ENCODE measurements at places on chromosomes 1 and 21.
A peak's percentile ranks its signal among the peaks of the same experiment; 100 is the strongest.

DNA sequence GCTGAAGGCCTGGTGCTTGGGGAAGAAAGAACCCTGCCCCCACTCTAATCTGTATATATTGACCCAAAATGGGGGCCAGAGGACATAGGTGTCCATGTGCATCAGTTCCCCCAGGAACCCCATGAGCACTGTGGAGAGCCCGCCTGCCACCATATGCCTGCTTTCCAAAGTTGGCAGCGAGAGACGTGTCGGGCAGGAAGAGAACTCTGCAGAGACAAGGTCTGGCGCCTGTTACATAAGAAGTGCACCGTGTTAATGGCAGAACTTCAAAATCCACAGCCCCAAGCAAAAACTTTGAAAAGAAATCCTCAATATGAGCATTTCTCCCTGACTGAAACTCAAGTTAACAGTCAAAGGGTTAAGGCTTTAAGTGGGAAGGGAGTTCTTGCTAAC lies 8.0 kb downstream of the CTNNBIP1 start:
- DNase-seq, result no peak

GRCh38 chr1:87169263-87169910 lies 159.3 kb upstream of the LMO4 start:
- DNase-seq, result no peak

DNA sequence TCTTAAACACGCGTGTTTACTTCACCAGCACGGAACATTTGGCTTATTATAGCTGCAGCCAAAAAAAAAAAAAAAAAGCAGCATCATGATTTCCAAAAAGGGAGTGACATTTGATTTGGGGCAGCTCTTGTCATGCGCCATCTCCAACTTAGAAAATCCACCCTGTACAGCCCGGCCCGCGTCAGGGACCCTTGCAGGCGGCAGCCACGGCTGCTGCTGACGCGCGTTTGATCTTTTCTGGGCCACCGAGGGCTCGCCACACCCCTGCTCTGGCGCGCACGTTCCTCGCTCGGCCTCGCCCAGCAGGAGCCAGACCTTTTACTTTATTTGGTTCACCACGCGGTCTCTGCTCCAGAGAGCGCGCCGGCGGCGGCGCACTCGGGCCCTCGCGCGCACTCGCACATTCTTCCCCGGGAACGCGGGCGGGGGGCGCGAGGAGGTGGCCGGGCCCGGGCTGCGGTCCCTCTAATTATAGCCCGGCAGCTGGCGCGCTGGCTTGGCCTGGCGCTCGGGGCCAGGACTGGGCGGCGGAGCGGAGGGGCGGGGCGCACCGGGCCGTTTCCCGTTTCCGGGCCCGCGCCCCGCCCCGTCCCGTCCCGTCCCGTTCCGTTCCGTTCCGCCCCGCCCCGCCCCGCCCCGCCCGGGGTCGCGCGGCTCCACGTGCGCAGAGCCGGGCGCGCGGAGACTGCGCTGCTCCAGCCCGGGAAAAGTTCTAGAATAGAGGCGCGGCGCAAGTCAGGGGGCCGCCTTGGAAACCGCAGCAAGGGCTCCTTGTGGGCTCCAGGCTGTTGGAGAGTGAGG lies 10.2 kb downstream of the IRF2BP2 start:
- peak; percentile 81 for DNase-seq

DNA sequence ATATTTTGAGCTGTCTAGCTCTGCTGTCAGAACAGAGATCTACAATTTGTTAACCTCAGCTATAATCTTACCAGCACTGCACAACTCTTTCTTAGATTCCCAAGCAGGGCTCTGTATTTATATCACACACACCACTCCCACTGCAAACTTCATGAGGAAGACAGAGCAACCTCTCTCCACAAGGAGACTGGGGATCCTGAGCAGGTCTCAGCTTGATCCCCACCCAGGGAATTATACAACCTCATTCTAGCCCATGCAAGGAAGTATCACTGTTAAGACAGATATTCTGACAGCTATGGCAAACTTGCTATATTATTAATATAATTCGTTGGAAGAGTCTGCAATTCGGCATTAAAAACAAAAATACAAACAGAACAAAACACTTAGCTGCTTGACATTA lies 40.4 kb downstream of the EGLN1 start:
- no peak for DNase-seq

DNA sequence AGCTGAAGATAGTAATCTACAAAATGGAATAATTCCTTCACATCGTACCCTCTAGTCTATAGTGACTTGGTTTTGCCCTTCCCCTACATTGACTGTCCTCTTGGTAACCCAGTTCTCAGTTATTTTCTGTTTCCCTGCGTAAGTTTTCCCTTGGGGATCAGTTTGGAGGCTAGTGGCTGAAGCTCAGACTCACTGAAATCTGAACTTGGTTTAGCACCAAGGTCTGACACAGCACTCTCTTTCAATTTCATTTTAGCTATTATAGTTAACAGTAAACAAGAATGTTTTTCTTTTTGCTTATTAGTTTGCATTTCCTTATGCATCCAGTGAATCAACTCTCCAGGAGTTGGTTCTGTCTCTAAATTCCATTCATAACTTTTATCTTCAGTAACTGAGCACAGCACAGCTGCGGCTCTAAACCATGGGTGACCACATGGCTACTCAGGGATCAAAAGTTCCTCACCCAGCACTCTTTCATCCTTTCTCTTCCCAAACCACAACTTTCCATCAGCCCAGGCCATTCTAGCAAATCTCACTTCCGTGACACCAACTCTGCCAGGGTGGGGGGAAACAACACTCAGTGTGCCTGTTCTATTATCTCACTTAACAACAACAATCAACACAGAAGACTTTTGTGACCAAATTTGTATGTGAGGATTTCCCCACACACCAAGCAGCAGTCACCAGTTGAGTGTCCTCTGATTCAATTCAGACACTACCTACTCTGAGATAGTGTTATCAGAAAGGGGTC lies 17.6 kb upstream of the IFI6 start:
- no peak for DNase-seq

GRCh38 chr1:246959944-246960693 lies 28.4 kb upstream of the AHCTF1 start:
- no peak for DNase-seq

DNA sequence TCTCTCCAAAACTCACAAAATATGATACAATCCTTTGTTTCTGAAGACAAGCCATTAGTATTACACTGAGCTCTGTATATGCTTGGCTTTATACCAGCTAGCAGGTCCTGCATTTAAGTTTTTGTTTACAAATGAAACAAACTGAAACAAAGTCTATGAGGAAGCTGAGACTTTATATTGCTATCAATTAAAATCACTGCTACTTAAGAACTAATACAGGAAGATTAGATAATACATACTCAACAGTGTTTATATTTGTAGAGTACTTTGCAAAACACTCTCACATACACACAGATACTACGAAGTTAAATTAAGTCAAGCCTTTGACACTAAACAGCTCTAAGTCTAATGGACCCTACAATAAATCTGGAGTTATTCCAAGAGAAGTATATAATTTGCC lies 247.4 kb downstream of the CRB1 start:
- no peak for DNase-seq

DNA sequence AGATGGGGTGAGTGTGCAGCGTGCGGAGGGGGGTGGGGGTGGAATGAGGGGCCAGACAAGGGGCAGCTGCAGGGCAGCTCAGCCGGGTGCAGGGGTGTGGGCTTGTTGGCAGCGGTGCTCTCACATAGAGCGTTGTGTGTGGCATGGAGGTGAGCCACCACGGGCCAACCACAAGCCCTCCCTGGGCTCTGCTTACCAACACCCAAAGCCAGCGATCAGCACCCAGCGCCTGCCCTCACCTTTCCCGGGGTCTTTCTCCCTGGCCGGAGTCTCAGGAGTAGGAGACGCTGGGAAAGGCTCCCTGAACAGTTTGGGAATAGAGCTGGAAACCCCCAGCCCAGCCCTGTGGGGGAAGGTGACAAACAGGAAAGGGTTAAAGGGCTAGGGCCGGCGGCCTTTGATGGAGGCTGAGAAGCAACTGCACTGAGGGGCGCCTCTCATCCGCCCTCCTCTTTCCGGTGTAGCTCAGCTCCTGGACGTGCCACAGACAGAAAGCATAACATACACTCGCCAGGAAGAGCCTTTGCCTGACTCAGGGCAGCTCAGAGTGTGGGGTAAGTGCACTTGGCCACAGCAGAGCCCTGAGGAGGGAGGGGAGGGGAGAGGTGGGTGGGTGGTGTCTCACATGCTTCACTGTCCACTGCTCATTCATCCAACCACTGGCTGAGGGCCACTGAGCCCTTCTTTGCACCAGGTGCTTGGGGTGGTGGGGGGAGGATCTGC lies 577 bp downstream of the IKBKE start:
- peak; percentile 84 for DNase-seq

GRCh38 chr1:22041505-22041904 lies 11.0 kb upstream of the CDC42 start:
- no peak for DNase-seq

GRCh38 chr21:23887725-23888306 lies 1719.5 kb downstream of the MRPL39 start:
- DNase-seq, result peak; percentile 67

GRCh38 chr1:27473755-27474154 lies 16.2 kb downstream of the WASF2 start:
- DNase-seq, result no peak

DNA sequence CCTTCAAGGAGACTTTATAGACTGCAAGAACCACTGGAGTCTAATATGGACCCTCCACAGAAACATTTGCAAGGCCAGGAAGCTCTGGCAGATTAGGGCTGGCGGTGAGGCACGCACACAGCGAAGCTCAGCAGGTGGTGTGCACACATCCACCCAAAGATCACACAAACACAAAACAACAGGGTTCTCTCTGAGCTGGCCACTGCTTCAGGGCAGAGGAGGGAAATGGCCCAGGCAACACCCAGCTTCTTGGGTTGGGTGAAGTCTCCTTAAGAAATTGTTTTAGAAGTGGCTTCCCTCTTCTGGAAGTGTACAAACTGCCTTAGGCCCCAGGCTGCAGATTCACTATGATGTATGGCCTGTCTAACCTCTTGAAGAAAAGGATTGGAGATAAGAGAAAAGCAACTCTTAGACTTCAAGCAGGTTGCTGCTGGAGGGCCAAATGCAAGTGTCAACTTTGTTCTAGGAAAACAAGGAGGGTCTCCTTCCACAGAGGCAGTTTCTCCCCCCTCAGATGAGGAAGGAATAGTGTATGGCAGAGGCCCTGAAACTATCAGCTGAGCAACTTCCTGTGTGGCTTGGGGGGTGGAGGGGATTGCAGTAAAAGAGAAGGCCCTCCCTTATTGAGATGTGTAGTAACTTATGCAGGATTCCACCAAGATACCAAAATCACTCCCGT lies 2.0 kb downstream of the RCSD1 start:
- peak; percentile 68 for DNase-seq

- no peak for DNase-seq
These were observed 209.0 kb downstream of the AMY1C start for GRCh38 chr1:103958699-103959098.

DNA sequence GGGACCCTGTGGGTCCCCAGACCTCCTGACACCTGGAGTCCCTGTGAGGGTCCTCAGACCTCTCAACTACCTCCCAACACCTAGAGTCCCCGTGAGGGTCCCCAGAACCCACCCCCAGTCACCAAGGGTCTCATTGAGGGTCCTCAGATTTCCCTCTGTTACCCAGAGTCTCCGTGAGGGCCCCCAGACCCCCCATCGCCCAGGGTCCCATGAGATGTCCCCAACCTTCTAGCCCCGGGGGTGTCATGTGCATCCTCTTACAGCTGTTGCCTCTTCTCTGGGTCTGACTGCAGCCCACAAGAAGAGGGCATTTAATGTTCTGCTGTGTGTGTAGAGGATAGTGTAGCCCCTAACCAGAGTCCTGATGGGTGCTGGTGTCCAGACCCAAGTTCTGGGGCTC lies 2.0 kb upstream of the GJC2 start:
- DNase-seq, result no peak

GRCh38 chr1:77541162-77541545 lies 141.3 kb downstream of the ZZZ3 start:
- no peak for DNase-seq

- DNase-seq, result no peak
These were observed 541.7 kb upstream of the PBX1 start for GRCh38 chr1:164017239-164017638.

DNA sequence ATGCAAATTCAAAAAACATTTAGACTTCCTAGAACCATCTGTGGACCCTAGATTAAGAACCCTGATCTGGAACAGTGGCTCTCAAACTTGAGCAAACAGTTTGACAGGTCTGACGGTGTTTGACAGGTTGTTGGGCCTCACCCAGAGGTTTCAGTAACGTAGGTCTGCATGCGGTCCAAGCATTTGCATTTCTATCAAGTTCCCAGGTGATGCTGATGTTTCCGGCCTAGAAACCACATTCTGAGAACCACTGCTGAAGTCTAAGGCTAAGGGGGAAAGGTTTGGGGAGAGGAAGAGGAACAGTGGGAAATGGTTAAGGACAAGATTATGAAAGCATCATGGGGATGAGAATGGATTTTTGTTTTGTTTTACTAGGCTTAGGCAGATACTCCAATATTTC lies 48.6 kb downstream of the MDM4 start:
- peak; percentile 56 for DNase-seq

GRCh38 chr1:6118415-6118814 lies 61.7 kb downstream of the CHD5 start:
- no peak for DNase-seq

DNA sequence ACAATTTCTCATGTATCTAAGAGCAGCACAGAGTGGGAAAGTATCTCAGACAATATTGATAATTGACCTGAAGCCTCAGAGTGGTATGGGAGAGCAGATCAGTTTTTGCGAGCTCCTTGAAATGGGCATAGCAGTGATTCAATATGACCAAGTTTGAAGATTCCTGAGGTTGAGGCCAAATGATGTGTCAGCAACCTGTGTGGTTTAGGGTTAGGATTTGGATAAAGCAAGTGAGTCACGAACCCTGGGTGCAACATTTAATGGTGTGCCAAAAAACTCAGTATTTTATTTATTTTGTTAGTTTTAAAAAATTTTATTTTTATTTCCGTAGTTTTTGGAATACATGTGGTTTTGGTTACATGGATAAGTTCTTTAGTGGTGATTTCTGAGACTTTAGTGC lies 92.5 kb upstream of the C21orf91 start:
- DNase-seq, result no peak

- no peak for DNase-seq
These were observed 108.9 kb upstream of the POGK start for GRCh38 chr1:166730299-166730888.

DNA sequence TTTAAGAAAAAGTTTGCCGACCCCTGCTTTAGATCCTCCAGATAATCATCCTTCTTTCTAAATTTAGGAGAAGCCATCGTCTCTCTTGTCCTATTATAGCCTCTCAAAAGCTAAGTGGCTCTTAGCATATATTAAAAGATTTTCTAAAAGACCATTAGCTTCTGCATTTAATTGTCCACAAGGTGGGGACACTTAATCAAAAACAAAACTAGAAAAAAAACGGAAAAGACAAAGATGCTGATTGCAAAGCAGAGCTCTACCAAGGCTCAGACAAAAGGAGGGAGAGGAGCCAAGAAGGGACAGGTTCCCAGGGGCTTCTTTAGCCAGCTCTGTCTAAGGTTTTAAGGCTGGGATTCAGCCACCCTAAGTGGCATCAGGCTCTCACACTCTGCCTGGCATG lies 128.3 kb upstream of the HMGB4 start:
- no peak for DNase-seq
